GM12878 (cell line): ENCODE measurements at places on chromosomes 2 and 18. TPM values are rescaled to one million over a fixed set of nuclear protein-coding genes. Genes with fewer than 3 reads are reported as not detected.

Gene CXCR4
- 45.9 and 49.6 TPM in 2 replicates for total RNA-seq

Gene CAVIN2
- total RNA-seq: 0.11 TPM in 1 of 2 replicates, not detected in the other

- no peak for DNase-seq
Measured at GRCh38 chr2:68853035-68853434, 18.2 kb downstream of the BMP10 start.

- DNase-seq: no peak
Measured at GRCh38 chr2:239876948-239877289, 148.2 kb downstream of the NDUFA10 start.

DNA sequence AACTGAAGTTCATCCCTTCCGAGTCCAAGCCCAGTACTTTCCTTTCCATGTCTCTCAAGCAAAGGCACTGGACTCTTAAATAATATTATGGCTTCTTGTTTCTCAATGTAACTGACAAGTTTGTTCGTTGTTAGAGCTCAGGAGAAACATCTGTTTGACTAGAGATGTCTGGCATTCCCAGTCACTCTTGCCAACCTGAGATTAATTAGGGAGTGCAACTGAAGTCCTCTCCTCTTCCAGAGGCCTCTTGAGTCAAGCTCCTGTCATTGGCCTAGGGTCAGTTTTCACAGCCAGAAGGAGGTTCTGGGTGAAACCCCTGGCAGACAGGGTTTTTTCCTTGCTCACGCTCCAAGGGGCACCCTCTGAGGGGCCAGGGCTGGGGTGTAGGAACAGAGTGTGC is 196.1 kb downstream of the AGPS start:
- DNase-seq: no peak

- no peak for DNase-seq
Measured at GRCh38 chr2:160362541-160362940, 131.1 kb downstream of the RBMS1 start.

DNA sequence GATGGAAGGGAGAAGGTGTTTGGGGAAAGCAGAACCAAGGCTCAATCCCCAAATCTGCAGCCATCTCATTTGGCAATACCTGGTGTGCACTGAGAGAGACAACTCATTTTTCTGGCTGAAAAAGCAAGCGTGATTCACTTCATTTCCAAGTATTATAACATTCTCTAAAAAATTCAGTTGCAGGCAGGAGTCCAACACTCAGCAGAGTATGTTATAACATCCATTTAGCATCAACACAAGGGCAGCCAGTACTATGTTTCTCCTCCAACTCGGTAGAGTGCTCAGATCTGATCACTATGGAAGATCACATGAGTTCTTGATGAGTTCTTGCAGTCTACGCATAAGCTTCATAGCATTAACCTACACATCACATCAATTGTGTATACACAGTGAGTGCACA is 99.4 kb upstream of the PID1 start:
- no peak for DNase-seq
